ENCODE measurements at places on chromosomes 1 and 21.

GRCh38 chr1:234148816-234149215 is 224.4 kb upstream of the COA6 start:
- no peak for DNase-seq

DNA sequence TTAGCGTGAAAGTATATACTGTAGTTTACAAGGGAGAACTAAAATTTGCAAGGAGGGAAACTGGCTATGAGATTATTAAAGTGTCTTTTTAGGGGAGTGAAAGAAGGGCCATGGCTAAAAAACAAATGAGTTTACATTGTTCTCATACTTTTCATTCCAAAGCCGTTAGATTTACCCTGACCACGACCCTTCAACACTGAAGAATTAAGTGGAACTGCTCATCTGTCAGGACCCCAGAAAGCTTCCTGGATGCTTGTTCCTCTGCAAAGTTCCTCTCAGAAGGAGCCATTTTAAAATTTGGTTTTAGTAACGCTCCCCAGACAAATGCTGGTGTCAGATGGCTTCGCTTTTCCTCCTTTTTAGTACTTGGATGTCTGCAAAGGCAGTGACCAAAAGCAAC is 82.7 kb upstream of the ZBTB18 start:
- no peak for DNase-seq

GRCh38 chr1:22592919-22593790 is 29.9 kb downstream of the EPHA8 start:
- DNase-seq = no peak

DNA sequence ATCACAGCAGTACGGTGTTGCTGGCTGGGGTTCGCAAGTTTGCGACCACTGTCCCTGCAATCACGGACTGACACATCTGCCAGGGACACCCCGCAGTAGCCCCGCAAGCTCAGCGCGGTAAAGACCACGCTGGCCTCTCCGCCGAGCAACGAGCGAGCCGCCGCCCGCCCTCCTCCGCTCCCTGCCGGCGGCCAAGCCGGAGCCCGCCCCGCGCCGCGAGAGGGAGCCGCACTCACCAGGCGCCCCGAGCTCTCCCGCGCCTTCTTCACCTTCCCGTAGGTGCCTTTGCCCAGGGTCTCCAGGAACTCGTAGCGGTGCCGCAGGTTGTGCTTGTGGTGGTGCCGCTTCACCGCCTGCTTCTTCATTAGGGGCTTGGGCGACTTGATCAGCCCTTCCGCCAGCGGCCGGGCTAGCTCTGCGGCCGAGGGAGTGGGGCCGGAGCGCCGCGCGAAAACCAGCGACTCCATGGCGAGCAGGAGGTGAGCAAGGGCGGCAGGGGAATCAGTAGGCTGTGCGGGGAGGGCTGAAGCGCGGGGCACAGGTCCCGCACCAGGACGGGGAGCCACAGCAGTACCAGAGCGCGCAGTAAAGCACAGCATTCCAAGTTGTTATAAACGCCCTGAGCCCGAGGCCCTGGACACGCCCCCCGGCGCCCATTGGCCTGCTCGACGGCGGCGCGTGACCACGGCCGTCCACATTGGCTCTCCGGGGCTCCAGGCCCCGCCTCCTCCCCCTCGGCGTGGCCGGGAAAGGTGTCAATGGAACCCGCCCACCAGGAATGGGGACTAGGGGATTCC is at the start of gene NUAK2:
NUAK2 (minus strand) TSS at position 584 of the 797 bp plus-strand sequence; CDS start at position 467, 117 bp downstream.
- peak; percentile 94 for DNase-seq

DNA sequence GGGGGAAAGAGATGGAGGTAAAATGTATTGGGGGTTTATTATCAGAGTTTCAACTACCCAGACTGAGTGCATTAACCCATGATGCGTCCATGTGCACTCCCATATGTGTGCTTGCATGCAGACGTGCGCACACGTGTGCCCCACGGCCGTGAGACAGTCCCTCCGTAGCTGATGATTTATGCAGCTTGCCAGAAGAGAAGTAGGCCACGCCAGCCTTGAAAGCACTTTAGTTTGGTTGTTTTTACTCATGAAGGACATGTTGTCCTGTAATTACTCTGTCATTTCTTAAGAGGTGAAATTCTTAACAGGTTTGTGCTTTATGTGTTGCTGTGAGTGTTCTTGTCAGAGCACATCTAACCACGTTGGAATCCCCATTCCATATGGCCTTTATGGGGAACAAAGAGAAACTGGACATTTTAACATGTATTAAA is 467.8 kb downstream of the LMO4 start:
- no peak for DNase-seq

- DNase-seq = peak; percentile 41
These were observed 142.2 kb upstream of the KRTAP19-8 start for GRCh38 chr21:31180256-31181081.

GRCh38 chr1:105087506-105087905 is 1337.8 kb downstream of the AMY1C start:
- no peak for DNase-seq

GRCh38 chr21:36966821-36967768 is 626 bp upstream of the HLCS start:
- DNase-seq = no peak

GRCh38 chr1:221636967-221637366 is 104.9 kb downstream of the DUSP10 start:
- DNase-seq = no peak

DNA sequence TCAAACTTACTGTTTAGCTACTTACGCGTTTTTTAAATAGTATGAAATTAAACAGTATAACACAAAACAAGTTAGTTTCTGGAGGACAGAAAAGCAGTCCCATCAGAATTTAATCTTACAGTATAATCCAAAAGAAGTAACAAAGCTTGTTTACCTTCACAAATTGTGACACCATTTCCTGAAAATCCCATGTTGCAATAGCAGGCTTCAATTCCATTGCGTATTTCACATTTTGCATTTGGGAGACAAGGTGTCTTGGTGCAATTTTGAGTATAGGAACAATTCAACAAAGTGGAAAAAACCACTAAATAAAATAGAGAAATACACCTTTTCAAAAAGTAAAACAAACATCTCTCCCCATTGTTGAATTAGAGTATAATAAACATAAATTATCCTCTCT is 1.6 kb downstream of the ADGRL4 start:
- DNase-seq = no peak

DNA sequence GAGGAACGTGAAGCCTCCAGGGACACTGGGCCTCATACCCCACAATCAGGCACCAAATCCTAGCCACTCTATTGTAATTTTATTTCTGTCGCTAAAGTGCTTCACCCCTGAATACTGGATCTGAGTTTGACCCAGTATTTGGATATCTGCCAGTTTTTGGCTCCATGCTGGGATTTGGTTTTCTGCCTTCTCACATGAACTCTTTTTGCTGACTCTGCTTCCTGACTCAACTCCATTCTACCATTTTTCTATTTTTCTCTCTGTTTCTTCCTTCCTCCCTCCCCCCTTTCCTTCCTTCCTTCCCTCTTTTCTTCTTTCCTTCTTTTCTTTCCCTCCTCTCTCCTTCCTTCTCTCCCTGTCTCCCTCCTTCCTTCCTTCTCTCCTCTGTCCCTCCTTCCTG is 151.3 kb upstream of the GJB5 start:
- no peak for DNase-seq

DNA sequence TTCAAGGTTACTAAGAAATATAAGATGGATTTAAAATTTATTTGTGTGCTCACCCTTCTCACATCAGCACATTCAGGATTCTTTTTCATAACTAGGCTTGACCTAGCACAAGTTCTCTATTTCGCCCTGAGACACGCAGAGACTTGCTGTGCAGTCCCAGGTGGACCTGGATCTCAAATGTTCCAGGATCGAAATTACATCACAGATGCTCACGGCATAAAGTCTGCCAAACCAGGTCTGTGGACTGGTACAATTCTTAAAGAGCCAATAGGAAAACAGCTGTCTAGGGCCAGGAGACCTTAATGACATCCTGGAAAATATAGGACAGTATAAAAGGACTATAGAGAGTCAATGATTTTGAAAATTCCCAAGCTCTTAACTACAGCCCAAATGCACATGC is 2.2 kb downstream of the PGBD5 start:
- DNase-seq = no peak

DNA sequence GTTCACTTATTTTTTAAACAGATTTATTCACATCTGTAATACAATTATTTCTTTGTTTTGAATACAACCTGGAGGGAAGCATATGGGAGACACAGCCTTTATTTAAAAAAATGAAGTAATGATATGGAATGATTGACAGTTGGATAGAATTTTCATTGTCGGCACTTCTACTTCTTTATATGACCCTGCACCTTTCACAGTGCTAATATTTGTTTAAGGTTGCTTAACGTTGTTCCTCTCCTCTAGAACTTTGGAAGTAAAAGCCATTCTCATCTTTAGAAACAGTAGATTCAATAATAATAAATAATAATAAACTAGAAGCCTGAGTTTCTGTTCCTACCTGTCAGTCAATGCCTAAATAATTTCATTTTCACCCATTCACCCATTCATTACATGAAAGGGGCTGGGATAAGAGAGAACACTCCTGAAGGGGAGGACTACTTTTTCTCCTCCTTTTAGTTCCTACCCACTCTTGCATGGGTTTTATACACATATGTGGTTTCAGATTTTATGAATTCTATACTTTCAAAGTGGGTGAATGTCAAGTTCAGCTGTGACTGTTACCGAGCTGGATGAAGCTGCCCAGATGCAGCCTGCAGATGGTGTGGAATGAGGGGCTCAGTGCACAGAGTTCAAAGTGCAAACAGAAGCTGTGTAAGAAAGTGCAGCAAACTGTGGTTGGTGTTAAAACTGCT is 9.4 kb downstream of the RUNX1 start:
- no peak for DNase-seq

DNA sequence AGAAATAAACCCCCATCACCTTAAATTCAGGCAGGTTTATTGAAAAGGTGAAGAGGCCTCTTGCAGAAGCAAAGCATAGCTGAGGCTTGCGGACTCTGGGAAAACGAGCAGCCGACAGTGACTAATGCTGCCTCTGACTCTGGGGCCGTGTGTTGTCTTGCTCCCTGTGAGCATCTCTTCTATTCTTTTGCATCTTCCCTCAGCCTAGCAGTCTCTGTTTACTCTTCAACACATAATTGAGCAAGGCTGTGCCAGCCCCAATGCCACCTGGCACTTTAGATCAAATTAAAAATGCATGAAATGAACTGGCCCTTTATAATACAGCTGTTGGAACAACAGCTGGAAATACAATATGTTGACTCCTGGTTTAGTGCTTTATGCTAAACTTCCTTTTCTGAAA is 18.4 kb upstream of the REG4 start:
- DNase-seq = no peak

All from RPMI8226 (cell line).